COLO829 (cell line): ENCODE measurements at places on chromosomes 2 and 18.

DNA sequence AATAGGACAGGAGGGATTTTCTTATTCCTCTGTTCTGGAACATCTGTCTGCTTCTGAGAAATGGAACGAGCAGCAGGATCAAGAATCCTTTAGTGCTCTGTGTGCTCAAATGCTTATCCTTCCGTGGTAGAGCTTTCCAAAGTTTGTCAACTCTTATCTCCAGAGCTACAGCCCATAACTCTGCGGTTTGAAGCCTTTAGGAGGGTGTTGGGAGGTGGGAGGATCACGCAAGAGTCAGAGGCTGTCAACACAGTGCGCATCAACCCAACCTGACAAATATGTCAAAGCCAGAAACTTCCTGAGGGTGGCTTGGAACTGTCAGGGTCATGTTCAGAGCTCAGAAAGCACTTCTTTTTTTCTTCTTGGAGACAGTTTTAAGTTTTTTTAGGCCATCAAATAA, 95.9 kb downstream of the CRIM1 start:
- no peak for DNase-seq

DNA sequence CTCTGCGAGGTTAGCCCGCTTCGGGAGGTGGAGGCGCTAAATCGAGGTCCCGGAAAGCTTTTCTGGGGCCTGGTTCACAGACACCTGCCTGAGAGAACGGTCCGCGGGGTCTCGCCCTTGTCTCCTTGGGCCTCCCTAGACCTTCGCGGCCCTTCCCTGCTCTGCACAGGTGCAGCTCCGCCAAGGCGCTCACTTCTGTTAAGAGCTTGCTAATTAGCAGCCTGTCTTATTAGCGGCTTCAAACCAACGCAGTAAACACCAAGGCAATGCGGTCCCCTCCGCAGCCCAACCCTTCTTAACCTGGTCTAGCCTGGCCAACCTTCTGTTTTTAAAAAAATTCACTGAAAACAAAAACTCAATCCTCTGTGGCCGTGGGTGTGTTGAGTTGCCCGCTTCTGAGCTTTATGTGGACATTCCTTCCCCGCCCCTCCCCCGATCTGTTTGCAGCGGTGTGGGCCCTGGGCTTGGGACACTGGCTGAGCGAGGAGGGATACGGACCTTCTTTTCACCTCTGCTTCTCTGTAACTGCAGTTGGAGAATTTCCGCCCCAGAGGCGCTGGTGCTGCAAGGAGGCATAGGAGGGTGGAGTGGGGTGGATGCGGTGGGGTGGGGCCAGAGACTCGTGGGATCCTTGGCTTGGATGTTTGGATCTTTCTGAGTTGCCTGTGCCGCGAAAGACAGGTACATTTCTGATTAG, 3.4 kb upstream of the HOXD4 start:
- no peak for DNase-seq

- no peak for DNase-seq
Measured at GRCh38 chr2:3456125-3456524, 63.2 kb downstream of the ADI1 start.

GRCh38 chr2:207490441-207490840, 39.3 kb upstream of the CREB1 start:
- DNase-seq: no peak

GRCh38 chr2:174342686-174343342, 8.1 kb downstream of the SP9 start:
- no peak for DNase-seq

DNA sequence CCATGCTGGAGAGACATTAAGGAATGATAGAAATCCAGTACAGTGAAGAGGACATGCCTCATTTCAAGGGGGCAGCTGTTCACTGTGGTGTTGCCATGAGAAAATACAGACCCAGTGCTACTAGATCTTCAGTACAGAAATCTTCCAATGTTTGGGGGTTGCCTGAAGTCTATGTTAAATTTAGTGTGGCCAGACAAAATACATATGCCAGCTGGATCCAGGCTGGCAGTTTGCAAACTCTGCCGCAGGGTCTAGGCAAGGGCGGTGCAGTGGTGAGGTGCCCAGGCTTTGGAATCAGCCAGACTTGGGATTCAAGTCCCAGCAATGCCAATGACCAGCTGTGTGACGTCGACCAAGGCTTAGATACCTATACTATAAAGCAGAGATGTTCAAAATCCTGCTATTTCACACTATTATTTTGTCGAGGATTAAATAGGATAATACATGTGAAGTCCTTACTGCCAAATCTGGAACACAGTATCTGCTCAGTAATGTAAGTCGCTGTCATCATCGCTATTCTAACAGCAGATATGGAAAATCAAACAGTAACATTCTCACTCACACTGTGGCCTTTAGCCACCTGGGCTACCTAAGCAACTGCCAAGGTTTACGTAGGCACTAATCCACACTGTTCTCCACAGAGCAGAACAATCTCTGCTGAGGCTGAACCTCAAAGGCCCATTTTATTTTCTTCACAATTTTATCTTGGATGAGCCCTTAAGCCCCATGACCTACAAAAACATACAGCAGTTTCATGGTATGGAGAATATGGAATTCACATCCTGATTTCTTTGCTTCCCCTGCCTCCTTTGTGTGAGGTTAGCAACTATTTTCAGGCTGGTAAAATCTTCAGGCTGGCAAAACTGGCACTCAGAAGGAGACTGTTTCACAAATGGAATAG, 5.9 kb upstream of the TMSB10 start:
- DNase-seq: no peak

DNA sequence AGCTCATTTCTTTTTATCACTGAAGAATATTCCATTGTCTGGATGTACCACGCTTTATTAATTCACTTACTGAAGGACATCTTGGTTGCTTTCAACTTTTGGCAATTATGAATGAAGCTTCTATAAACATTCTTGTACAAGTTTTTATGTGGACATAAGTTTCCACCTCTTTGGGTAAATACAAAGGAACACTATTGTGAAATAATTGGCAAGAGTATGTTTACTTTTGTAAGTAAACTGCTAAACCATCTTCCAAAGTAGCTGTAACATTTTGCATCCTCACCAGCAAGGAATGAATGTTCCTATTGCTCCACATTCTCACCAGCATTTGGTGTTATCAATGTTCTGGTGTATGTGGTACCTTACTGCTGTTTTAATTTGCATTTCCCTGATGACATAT, 15.8 kb upstream of the VWC2L start:
- no peak for DNase-seq

DNA sequence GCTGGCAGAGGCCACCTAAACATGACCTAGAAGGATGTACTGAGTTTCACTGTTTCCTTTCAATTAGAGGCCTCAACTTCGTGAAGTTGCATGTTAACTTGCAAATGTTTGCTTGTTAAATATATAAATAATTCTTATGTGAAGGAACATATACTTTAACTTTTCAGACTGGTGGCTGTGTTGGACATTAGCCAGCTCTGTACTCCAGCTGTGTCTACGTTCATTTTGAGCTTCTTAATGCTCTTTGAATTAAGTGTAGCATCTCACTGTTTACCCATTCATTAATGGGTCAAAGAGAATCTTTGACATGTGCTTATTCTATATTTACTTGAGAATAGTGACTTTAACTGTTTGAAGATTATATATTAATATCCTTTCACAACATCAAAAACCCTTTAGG, 823.2 kb upstream of the ID2 start:
- no peak for DNase-seq

GRCh38 chr18:69586537-69586936, 185.8 kb downstream of the DOK6 start:
- no peak for DNase-seq

GRCh38 chr18:28153485-28154065, 23.4 kb downstream of the CDH2 start:
- no peak for DNase-seq

GRCh38 chr2:240997856-240998705, at the start of gene SNED1:
Gene SNED1 (plus strand): TSS chr2:240998618. CDS start chr2:240998838, 220 bp downstream.
- DNase-seq: peak; percentile 50
